ENCODE measurements at places on chromosomes 12 and 14. TPM values are rescaled to one million over a fixed set of nuclear protein-coding genes. Genes with fewer than 3 reads are reported as not detected.

The REP15 gene
- 0.60 TPM for total RNA-seq

The ZDHHC22 gene
- 0.37 TPM for total RNA-seq

The ARF3 gene
- total RNA-seq: 162 TPM

The IL22 gene
- not detected for total RNA-seq

The KLRB1 gene
- total RNA-seq: not detected

The KIF26A gene
- total RNA-seq: 3.7 TPM

The ISM2 gene
- total RNA-seq: 0.39 TPM

The SRRM4 gene
- not detected for total RNA-seq

The AHNAK2 gene
- 178 TPM for total RNA-seq

The VDR gene
- total RNA-seq: 3.3 TPM

The SPTB gene
- 0.86 TPM for total RNA-seq

The KITLG gene
- 8.9 TPM for total RNA-seq

The FOXN4 gene
- total RNA-seq: 0.12 TPM

The CATSPERB gene
- not detected for total RNA-seq

The ITGB7 gene
- total RNA-seq: 0.56 TPM

The KRT74 gene
- not detected for total RNA-seq

The SOX5 gene
- total RNA-seq: not detected

The MMP17 gene
- total RNA-seq: 13.2 TPM

The HAL gene
- 0.06 TPM for total RNA-seq

The BBOF1 gene
- total RNA-seq: 2.7 TPM

The FAM90A1 gene
- total RNA-seq: 0.07 TPM

The CLEC2B gene
- total RNA-seq: 3.0 TPM

The DDN gene
- total RNA-seq: 0.66 TPM

The HCAR1 gene
- total RNA-seq: 0.04 TPM

The INSM2 gene
- 0.02 TPM for total RNA-seq

The KRT79 gene
- not detected for total RNA-seq

The CACNA2D4 gene
- total RNA-seq: not detected

The LRP1-AS gene
- total RNA-seq: not detected

The OVCH1 gene
- not detected for total RNA-seq

The SYNE2 gene
- 9.7 TPM for total RNA-seq
